ENCODE measurements at places on chromosomes 6 and 20. TPM values are rescaled to one million over a fixed set of nuclear protein-coding genes. Genes with fewer than 3 reads are reported as not detected.
A peak's percentile ranks its signal among the peaks of the same experiment; 100 is the strongest.

ULBP1 gene
- not detected for total RNA-seq

DDX43 gene
- 0.16 TPM for total RNA-seq

SDC4 gene
- 70.9 TPM for total RNA-seq

PTCHD4 gene
- total RNA-seq = not detected

ENPP3 gene
- 21.4 TPM for total RNA-seq

UBE2C gene
- 117 TPM for total RNA-seq

PREP gene
- 99.9 TPM for total RNA-seq

DNA sequence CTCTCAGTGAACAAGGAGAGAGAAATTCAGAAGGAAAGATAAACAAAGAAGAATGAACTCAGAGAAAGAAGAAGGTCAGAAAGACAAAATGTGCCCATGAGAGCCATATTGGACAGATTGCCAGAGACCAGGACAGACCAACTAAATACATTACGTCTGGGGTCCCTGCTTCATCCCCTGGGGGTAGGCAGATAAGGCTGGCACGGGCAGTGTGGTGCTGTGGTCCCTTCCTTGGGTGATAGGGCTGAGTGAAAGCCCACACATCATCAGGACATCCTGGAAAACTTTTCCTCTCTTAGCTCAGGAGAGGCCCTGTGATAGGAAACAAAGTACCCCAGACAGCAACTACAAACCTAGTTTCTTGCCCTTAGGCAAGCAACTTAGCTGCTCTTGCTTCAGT lies 13.2 kb upstream of the ARMC12 start:
- DNase-seq = no peak

GRCh38 chr6:24699521-24700359 lies 19.2 kb downstream of the C6orf62 start:
- DNase-seq = no peak

DNA sequence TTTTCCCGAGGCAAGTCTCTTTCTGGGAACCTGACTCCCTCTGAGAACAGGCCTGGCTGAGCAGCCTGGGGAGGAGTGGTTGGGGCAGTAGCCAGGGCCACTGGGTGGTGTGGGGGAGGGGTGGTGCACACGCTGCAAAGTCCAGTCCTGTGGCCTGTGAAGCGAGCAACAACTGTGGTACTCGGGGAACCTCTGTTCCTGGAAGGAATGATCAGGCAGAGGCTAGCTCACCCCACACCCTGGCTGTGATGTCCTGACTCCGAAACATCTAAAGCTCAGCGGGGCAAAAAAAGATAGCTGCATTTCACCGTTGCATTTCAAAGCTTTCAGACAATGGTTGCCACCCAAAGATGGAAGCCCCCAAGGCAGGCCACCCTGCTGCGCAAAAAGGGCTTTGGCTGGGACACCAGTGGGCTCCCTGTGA lies 25.5 kb downstream of the PCK1 start:
- peak; percentile 78 for DNase-seq

DNA sequence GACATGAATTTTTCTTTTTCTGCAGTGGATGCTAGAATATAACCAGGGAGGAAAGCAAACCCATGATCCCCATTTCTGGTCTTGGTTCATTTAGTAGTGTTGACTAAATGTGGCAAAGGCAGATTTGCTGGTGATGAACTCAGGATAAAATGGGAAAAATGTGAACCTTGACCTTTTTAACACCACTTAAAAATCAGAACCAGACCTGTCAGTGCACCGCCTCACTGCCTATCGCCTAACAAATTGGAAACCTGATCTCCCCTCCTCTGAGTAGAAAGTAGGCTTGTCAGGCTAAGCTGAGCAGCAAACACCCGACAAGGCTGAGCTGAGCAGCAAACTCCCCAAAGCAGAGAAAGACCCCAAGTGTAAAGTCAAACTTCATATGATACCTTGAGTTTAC lies 254.8 kb downstream of the FOXC1 start:
- no peak for DNase-seq

GRCh38 chr20:48697845-48698491 lies 129.8 kb downstream of the PREX1 start:
- peak; percentile 64 for DNase-seq

DNA sequence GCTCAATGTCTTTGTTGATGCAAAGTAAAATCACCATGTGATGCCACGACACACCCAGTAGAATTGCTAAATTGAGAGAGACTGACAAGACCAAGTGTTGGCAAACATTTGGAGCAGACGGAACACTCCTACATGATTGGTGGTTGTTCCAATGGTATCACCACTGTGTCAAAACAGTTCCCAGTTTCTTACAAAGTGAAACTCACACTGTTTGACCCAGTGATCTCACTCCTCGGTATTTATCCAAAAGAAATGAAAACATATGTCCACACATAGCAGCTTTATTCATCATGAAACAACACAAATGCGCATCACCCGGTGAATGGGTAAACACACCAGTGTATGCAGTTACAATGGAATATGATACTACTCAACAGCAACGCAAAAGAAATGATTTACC lies 74.0 kb upstream of the SULF2 start:
- DNase-seq = no peak

- DNase-seq = no peak
Observed at GRCh38 chr20:47126709-47127108, 229.8 kb downstream of the ZMYND8 start.

GRCh38 chr6:131657630-131658111 lies 20.6 kb downstream of the ENPP3 start:
- no peak for DNase-seq

DNA sequence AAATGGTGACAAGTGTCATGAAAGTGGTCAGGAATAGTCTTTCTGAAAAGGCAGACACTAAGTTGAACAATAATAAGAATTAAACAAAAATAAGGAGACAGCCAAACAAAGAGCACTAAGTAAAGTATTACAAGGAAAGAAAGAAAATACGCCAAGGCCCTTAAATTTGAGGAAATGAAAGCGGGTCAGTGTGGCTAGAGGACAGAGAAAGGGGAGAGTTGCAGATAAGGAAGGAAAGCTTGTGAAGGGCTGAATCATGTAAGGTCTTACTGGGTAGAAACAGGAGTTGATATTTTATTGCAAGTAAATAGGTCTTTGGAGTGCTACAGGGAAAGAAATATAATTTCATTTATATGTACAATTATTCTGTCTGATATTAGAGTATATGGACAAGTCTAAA lies 732.1 kb downstream of the EPHA7 start:
- no peak for DNase-seq

DNA sequence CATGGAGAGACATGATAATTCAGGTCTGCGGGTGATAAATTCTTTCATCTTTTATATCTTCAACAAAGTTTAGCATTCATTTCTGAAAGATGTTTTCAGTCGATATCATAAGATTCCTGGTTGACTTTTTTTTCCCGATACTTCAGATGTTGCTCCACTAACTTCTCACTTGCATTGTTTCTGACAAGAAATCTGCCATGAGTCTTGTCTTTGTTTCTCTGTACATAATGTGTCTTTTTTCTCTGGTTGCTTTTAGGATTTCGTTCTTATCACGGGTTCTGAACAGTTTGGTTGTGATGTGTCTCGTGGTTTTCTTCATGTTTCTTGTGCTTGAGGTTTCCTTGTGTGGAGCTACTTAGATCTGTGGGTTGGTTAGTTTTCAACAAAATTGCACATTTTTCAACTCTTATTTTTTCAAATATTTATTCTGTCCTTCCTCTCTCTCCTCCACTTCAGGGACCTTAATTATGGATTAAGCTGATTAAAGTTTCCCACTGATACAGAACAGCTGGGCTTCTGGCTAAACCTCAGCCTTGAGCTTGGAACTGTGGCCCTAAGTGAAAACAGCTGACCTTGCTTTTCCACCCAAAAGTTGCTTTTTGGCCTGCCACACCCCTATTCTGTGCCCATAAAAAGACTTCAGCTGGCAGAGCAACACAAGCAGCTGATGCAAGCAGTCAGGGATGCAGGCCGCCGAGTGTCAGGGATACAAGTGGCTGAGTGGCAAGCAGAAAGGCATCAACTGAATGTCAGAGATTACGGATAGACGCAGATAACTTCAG lies 97.9 kb upstream of the SNX9 start:
- no peak for DNase-seq

GRCh38 chr6:39231521-39232243 lies 2.4 kb upstream of the KCNK5 start:
- no peak for DNase-seq

DNA sequence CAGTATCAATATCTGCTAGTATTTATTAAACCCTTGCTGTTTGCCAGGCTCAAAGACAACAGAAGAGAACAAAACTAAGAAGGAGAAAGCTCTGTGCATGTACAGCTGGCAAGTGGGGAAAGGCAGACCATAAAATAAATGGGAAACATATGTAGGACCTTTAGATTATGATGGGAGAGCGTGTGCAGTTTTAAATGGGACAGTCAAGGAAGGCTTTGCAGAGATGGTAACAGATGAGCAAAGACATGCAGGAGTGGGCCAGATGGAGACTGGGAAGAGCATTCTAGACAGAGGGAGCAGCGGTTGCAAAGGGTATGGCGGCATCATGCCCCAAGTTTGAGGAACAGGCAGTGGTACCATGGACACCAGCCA lies 260.0 kb downstream of the NRN1 start:
- no peak for DNase-seq

DNA sequence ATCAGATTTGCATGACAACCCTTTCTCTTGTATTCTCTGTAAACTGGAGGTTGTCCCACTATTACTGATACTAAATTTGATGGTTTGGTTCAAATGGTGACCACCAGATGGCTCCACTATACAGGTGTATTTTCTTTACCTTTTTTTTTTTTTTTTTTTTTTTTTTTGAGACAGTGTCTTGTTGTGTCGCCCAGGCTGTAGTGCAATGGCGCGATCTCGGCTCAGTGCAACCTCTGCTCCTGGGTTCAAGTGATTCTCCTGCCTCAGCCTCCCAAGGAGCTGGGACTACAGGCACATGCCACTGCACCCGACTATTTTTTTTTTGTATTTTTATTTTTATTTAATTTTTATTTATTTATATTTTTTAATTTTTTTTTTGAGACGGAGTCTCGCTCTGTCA lies 6.6 kb upstream of the WTAP start:
- DNase-seq = peak; percentile 49
